Muscle of leg (tissue), 16 donors: ENCODE measurements at places on chromosomes 4 and X.

GRCh38 chr4:162461952-162462351 is 298.2 kb upstream of the FSTL5 start:
- DNase-seq: peak; percentile 27

- peak; percentile 45 for DNase-seq
Measured at GRCh38 chrX:152904151-152905080, 6.5 kb downstream of the ZNF185 start.

DNA sequence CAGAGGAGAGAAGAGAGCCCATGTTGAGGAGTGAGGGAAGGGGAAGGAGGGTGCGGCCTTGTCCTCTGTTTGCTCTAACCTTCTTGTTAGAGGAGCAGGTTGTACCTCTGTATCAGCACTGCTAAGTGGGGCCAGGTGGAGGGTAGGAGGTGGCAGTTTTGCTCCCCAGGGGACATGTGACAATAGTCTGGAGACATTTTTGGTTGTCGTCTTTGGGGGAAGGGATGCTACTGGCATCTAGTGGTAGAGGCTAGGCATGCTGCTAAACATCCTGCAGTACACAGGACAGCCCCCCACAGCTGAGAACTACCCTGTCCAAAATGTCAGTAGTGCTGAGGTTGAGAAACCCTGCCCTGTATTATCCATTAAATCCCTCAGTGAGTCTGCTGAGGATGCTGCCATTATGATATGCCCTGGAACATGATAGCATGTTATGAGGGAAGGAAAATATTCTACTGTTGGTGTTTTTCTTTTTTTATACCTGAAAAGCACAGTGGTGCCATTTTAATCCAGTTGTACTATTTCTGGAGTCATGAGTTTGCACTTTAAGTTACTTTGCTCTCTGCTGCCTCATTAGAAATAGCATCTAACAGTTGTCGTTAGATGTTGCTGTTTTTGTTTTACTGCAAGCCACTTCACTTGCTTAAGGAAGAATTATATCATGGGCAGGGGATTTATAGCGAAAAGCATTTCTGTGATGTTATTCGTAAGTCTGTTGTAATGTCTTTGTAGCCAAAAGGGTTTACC is 90.6 kb downstream of the LRP2BP start:
- peak; percentile 30 for DNase-seq

- DNase-seq: peak; percentile 33
Measured at GRCh38 chr4:107736924-107737448, 17.0 kb upstream of the PAPSS1 start.

- DNase-seq: peak; percentile 68
Measured at GRCh38 chr4:94634271-94634670, 123.5 kb upstream of the BMPR1B start.

DNA sequence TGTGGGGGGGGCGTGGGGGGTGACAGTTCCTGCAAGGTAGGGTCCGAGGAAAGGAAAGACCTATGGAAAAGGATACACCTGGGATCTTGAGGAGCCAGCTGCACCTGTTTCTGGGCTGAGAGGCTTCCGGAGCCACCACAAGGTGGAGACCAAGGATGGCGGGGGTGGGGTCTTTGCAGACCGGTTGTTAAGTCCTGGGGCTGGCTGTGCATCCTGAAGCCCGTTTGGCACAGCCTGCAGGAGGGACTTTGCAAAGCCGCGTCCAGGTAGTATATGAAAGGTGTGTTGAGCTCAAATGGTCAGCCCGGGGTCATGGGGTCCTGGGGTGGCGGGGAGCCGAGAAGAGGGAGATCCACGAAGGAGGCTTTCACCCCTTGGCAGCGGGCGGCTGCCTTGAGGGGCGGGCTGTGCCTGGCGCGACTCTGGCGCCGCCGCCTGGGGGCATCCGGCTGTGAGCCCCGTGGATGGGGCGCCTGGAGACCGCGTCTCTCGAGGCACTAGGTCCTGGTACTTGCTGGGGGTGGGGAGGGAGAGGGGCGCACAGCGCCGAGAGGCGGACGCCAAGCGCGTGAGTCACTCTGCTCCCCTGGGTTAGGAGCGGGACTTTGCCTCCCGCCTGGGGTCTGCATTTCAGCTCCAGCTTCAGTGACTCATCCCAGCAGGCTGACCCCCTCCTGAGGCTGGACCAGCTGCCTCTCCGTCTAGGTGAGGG is 58.2 kb upstream of the DYNLT3 start:
- no peak for DNase-seq
